ENCODE measurements at places on chromosomes 16 and 17.
A peak's percentile ranks its signal among the peaks of the same experiment; 100 is the strongest.

DNA sequence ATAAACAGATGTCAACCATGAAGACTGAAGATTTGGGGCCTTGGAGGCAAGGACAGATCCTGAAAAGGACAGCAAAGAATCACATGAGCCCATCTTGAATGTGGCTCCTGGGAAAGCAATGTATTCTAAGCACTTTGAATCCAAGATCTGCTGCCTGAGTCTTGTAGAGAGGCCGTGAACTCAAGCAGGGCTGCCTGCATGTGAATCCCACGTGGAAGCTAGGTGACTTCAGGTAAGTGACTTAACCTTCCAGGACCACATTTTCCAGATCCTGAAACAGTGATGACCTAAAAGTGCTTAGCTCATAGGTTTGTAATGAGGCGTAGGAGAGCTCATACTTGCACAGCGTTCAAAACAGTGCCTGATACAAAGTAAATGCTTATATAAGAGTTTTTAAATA is 373.0 kb upstream of the SALL1 start:
- DNase-seq, result no peak

DNA sequence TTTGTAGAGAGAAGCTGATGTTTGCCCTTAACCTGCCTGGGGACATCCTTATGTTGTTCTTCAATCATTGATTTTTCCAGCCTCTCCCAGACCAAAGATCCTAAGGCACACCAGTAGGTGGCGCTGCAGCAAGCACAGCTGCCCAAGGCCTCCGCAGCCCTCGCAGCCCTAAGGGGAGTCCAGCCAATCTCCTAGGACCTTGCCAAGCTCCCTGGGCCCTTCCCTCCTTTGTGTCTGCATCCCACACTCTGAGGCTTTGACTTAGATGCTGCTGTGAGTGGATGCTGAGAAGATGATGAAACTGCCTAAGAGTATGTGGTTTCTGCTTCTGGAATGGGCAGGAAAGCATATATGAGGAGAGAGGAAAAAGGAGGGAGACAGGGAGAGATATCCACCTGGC is 47.1 kb downstream of the SPACA3 start:
- no peak for DNase-seq

DNA sequence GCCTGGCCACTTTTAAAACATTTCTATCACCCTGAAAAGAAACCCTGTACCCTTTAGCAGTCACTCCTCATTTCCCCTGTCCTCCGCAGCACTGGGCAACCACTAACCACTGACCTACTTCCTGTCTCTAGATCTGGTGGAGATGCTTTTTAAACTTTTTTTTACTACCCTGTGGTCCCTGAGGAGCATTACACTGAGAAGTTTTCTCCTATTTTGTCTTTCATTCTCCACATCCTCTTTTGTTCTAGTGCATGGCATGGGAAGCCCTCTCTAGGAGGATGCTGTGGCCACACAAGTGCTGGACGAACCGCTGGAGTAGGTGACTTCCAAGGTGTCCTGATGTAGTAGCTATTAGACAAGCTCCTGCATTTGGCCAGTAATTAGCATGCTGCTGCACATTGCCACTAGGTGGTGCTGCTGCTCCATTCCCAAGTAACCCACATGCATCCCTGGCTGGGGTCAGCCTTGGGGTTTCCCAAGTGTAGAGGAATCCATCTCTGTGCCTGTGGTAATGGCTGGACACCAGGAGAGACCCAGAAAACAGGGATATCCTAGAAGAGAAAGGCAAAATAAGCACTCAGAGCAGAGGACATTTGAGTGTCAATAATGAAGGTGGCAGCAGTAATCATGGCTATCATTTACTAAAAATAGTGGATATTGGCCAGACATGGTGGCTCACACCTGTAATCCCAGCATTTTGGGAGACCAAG is 143.8 kb upstream of the CRHR1 start:
- peak; percentile 27 for DNase-seq

DNA sequence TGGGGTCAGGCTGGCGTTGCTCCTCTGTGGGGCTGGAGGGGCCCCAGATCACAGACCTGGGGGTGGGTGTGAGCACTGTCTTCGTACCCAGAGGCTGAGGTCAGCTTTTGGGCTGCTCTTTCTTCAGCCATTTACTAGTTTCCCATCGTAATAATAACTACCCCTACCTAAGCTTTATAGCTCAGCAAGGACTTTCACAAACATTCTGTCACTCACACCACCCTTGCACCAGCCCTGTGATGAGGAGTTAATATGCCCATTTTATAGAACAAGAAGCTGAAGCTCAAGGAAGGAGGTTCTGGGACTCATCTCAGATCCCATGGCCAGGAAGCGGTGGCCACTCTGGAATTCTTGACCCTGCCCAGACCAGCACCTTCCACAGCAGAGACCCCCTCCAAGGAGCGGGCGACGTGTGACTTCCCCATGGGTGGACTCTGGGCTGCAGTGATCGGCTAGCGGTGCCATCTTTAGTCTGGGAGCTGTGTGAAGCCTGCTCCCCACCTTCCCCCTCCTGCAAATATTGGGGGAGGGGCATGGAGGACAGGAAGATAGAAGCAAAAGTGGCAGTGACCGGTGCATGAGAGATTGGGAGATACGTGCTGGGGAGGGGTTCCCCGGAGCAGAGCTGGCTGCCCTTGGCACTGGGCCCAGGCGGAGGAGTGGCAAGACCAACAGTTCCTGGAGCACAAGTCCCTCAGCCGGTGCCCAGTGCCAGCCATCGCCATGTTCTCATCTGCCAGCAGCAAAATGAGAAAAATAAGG is 81.8 kb upstream of the TOB1 start:
- no peak for DNase-seq

DNA sequence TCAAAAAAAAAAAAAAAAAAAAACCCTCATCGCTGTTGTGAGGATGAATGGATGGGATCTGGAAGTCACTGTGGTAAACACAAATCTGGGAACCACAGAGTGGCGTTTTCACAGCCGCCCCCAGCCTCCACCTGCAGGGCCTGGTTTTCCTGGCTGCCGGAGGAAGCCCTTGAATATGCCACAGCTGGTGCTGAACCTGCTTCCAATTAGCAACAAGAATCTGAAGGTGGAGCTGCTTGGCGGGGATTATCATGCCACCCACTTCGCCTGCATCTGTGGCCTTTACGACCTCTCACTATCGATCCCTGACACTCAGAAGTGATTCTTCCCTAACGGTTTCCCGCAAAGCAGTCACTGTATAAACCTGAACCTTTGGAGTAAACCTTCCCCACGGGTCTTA is 16.1 kb downstream of the MRM3 start:
- no peak for DNase-seq

DNA sequence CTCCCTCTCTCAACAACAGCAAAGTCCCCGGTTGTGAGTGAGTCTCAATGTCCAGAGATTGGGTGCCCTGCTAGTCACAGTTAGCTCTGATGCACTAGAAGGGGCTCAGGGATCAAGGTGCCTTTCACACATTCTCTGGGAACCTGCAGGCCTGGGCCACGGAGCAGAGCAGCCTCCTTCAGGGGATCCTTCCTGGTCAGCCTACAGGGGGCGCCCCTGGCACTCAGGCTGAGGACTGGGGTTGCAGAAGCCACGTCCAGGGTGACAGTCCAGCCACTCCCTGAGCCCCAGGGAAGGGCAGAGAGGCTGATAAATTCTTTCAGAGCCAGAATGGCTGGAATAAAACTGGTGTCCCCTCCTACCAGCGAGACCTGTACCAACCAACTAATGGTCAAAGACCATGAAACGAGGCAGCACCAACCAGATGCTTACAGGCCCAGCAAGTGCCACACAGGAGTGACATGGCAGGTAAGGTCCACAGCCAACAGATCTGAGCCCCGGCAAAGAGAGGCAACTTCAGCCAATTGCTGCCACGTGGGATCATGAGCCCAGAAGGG is 43.5 kb downstream of the ST3GAL2 start:
- peak; percentile 35 for DNase-seq

GRCh38 chr16:85485379-85485778 is 127.7 kb upstream of the GSE1 start:
- no peak for DNase-seq

- no peak for DNase-seq
These were observed 17.0 kb downstream of the GJD3 start for GRCh38 chr17:40347319-40348135.

DNA sequence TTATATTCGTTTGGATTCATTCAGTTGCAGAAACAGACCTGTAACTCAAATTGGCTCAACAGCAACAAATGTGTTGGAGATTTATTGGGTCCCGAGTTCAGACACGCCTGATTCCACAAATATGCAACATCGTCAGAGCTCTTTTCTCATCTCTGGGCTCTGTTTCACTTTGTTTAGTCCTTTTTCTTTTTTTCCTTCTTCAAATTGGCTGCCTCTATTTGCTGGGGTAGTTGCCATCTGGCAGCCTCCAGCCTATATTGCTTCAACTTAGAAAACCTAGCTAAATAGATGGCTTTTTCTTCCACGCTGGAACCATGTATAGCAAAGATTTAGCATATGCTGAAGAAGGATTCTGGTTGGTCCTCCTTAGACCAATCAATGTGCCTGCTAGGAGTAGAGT is 398.5 kb downstream of the RBFOX1 start:
- DNase-seq, result no peak

GRCh38 chr17:17017343-17018014 is 24.8 kb upstream of the MPRIP start:
- DNase-seq, result no peak

GRCh38 chr16:12395268-12395667 is 408.4 kb downstream of the CPPED1 start:
- DNase-seq, result no peak

GRCh38 chr17:43578404-43578698 is 32.2 kb upstream of the ETV4 start:
- no peak for DNase-seq

- DNase-seq, result no peak
These were observed 37.6 kb upstream of the PIRT start for GRCh38 chr17:10875430-10875851.

GRCh38 chr17:43791589-43791988 is 11.4 kb downstream of the CFAP97D1 start:
- no peak for DNase-seq

DNA sequence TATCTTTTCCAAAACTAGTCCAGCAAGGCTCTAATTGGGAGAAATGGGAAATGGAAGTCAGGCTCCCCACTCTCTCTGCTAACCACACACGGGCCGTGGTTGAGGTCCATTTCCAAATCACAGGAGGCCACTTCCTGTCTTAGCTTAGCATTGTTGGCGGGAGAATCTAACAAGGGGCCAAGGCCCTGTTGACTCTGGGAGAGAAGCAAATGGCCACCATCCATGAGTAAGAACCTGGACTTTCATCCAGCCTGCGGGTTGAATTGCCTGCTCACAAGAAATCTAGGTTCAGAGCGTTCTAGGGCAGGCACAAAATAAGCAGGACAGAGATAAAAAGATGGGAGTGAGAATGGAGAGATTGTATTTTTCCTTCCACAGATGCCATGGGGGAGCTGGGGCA is 5.7 kb downstream of the FAM20A start:
- DNase-seq, result no peak

- no peak for DNase-seq
These were observed 15.9 kb upstream of the PDXDC1 start for GRCh38 chr16:14958970-14959369.

DNA sequence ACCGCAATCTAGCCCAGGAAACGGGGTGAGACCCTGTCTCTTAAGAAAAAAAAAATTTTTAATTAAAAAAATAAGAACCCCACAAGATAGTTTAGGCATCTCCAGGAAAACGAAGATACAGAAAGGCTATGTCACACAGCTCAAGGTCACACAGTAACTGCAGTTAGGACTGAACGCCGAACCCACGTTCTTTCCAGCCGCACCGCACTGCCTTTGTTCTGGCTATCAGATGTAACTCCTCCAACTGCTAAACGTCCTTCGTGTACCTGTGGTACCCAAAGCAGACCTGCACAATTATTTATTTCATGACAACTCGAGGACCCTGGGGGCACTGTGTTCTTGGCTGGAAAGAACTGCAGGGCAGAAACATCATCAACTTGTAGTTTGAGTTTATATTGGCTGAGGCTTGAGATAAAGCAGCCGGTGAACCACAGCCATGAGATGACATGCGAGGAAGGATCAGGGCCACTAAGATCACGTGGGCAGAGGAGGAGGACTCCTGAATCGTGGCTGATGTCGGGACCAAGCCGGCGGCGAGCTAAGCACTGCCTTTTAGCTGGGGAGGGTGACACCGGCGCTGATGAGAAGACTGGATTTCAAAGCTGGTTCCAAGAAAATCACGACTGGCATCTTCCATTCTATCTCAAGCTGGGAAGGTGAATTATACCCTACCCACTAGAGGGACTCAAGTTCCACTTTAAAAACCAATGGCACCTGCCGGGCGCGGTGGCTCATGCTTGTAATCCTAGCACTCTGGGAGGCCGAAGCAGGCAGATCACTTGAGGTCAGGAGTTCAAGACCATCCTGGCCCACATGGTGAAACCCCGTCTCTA is 20.7 kb upstream of the MNT start:
- DNase-seq, result no peak

- DNase-seq, result no peak
These were observed 9.6 kb upstream of the TMEM220 start for GRCh38 chr17:10739386-10739785.

DNA sequence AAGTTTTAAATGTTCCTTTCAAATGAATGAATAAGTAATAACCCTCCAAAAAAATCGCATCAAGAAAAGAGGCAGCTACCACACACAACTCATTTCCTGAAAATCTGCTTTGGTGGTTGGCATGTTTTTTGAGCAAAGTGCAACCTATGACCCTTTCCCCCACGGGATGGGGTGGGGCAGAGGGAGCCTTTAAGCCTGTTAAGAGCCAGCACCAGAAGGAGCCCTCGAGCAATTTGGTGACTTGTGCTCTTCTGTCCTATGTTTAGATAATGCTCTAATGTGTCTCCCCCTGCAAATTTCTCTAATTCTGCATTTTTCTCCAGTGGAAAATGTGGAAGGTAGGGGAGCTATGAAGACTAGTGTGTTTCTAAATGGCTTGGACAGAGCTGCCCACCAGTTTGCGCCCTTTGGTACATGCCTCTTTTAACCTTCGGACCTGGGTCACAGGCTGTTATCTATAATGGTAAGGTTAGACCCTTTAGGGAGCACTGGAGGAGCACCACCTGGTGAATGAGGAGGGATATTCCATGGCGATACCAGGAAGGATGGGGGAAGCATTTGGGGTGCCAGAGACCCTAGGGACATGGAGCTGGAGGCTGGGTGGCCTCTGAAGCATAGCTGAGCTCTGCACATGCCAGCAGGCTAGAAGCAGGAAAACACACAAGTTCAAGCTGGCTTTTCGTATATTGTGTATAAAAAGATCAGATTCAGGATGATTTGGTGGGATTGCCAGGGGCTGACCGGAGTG is 1.6 kb downstream of the PYCARD start:
- no peak for DNase-seq
